ENCODE measurements at places on chromosomes 1 and 21. TPM values are rescaled to one million over a fixed set of nuclear protein-coding genes. Genes with fewer than 3 reads are reported as not detected.

GRCh38 chr1:211638689-211639101, 36.7 kb downstream of the NEK2 start:
- DNase-seq, result no peak

CDKN2C gene
- polyA plus RNA-seq, result 24.2 TPM

DAB1 gene
- polyA plus RNA-seq, result 0.23 TPM

GRCh38 chr1:94973309-94973922, 46.5 kb upstream of the CNN3 start:
- DNase-seq, result no peak

NBPF6 gene
- polyA plus RNA-seq, result 0.07 TPM

DNA sequence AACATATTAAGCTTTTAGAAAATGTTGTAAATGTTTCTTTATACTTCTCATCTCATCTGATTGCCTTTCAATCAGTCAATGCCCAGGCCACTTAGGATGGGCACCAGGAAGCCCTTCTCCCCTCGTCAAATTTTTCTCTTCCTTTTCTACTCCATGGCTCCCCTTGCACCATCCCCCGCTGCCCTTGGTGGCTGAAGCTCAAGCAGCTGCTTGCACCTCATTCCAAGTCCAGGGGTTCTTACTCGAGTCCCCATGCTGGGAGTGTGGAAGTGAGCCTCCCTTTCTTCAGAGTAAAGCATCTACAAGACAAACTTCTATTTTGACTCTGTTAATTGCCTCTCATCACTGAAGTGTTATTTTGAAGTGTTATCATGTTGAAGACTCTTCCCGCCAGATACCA, 39.7 kb upstream of the KRTAP11-1 start:
- DNase-seq, result no peak

NPR1 gene
- 10.1 TPM for polyA plus RNA-seq

DNA sequence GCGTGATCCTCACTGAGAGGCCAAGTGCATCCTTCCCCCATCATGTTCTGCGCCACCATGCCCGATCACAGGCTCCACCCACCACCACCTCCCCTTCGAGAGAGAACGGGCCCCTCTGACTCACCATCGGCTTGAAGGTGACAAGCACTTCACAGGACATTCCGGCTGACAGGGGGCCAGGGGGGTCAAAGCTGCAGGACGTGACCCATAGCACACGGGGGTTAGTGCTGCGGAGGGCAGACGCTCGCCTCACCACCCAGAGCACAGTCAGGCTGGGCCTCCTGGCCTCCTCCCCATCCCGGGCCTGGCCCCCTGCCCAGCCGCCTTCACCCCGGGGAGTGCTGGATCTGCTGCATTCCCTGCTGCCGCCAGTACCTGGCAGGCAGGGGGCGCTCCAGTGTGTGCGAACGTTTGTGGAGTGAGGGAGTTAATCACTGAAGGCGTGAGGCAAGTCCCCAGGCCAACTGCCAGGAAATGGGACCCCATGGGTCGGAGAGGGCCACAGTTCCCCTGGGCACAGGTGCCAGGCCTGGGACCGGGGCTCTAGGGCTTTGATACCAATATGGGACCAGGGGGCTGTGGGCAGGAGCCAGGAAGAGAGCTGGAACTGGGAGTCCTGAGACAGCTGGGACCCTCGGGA, 40.9 kb upstream of the TMEM52 start:
- DNase-seq, result peak; percentile 33

GRCh38 chr1:154222518-154222917, 1.8 kb downstream of the UBAP2L start:
- DNase-seq, result no peak

GRCh38 chr1:45299981-45300668, 26.6 kb upstream of the HPDL start:
- DNase-seq, result peak; percentile 42

GRCh38 chr1:199135901-199136300, 497.1 kb downstream of the PTPRC start:
- no peak for DNase-seq

DNA sequence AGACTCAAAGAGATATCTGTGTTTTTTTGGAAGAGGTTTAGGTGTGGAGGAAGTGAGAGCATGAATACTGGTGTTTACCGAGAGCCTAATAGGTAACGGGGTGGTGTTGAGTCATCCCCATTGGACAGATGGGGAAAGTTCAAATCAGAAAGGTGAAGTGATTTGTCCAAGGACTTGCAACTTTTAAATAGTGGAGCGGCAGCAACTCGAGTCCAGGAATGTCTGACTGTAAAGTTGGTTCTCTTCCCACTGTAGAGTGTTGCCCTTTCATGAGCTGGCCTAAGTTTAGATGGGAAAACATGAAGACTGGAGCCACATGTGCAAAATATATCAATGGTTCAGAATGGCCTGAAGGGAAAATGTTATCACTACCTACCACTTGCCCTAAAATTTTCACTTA, 125.7 kb downstream of the LYPLAL1 start:
- no peak for DNase-seq

DNA sequence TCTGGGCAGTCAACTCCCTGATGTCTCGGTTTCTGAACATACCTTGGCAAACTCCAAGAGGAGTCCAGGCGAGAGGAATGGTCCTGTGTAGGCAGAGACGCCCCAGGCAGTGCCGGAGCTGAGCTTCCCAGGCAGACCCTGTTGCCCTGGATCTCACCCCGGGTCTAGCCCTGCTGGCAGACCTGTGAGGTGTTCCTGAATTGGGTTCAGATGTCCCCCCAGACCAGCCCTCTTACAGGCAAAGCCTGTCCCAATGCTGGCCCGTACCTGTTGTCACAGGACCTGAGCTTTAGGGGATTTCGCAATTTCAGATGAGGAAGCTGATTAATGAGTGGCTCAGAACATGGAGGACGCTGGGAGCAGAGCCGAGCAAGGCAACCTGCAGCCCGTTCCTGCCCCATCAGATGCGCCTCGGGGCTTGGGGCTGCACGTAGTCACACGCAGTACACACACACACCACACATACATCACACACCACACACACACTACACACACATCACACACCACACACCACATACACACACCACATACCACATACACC, 38.5 kb upstream of the PDE9A start:
- no peak for DNase-seq

DNA sequence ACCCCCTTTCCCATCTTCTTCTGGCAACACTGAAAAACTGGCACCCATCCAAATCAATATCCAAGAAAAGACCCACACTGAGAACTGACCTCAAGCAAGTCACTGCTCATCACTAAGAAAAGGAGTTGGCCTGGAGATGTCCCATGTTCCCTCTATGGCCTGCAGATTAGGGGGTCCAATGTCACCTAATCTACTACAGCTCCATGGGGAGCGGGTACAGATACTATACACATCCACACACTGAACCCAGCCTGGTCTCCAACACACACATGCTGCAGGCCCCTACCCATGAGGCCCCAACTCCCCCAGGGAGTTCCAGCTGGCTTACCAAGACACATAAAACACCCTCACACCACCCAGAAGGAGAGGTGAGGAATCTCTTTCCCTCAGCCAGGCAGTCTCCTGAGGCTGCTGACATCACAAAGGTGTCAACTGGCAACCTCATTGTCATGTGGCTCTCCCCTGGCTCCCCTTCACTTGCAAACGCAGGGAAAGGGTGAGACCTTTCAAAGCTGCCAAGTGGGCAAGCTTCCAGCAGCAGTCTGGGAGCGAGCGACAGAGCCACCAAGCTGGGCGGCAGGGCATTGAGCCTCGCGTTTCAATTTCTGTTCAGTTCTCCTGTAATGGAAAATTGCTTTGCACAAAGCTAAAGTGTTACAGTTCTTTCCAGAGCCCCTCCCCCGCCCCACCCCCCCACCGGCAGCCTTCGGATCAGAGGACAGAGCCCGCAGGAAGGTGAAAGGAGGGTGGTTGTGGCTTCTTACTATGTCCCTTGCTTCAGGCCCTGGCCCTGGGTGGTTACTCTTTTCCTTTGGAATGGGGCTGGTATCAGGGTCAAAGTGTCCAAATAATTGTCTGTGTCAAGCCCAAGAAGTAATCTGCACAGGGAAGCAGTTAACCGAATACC, at the start of gene LRRC52:
Gene LRRC52 (plus strand): TSS at position 469 of the 907 bp plus-strand sequence. CDS start 297 bp downstream, at position 766.
- no peak for DNase-seq

GRCh38 chr1:26237230-26237966, 3.4 kb downstream of the CEP85 start:
- DNase-seq, result no peak

DNA sequence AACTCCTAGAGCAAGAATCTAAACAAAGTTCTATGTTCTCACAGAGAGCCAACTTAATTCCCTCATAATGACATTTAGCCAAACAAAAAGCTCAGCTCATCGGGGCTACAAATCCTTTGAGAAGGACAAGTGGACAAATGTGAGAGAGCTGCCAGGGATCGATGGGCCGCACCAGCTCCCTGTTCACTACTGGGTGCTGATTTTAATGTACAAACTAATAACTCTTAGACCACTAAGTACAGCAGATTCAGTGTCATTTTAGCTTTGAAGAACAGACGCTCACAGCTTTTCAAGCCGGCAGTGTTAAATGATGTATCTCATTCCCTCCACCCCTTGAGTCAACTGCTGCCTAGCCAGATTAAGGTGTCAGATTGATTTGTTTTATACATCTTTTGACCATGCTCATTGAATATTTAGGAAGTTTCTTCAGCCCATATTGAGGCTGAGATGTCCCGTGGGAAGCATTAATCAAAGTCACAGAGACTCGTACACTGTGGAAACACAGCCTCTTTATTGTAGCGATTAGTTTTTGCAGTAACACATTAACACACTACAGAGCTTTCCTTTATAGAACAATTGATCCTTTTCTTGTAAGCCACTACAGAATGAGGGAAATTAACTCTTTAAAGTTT, 21.1 kb downstream of the PROX1 start:
- no peak for DNase-seq

DNA sequence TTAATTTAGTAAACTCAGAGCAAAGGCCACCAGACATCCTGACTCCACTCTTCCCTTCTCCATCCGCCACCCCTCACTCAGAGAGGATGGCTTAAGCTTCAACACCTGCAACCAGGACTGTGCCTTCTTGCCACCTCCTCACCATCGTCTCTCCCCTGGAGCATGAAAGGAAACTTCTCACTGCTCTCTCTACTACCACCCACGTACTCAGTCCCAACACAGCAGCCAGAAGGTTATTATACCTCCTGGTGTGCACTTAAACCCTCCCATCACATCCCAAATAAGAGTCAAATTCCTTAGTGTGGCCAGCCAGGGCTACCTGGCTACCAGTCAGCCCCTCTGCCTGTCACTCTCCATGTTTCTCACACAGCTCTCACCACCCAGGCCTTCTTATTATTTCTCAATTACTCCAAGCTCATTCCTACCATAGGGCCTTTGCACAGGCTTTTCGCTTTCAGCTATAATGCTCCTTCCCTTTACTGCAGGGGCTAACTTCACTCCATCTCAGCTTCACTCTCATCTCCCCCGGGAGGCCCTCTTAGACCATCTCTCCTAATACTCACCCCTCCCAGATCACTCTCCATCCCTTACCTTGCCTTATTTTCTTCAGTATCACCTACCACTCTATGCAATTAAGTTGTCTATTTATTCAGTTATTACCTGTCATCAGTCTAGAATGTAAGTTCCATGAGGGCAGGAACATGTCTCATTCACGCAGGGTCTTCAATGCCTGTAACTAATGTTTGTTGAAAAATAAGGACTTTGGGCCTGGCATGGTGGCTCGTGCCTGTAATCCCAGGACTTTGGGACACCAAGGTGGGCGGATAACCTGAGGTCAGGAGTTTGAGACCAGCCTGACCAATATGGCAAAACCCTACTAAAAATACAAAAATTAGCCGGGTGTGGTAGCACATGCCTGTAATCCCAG, 137.5 kb downstream of the TOMM20 start:
- no peak for DNase-seq

DNA sequence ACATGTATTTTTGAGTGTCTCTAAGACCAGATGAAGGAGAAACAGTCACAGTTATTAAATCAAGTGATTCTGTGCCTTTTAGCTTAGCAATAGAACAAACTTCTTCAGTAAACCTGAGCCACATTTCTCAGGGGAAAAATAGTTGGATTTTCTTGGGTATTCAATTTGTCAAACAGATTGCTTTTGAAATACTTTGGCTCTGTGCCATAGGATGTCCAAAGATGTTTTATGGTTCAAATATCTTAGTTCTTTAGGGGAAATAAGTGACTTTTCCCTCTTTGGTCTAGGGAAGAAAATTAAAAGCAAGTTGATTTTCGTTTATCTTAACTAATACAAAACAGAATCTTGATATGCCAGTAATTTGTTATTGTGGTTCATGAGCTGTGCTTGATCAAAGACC, 125.9 kb downstream of the ATP5PO start:
- DNase-seq, result no peak

DNA sequence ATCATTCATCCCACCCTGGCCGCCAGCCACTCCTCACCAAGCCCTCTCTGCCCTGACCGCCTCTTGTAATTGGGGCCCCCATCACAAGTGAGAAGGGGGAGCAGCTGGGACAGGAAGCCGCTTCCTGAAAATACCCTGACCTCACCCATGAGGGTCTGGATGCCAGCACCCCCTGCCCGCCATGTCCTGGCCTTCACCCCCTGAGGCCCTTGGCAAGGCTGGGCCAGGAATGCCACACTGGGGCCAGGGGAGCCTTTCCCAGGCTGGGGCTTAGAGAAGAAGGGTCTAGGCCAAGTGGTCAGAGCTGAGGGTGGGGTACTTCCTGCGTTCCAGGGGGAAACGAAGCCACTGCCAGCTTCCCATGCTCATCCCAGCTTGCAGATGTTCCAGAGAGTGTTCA, 60.5 kb downstream of the TAS1R2 start:
- no peak for DNase-seq

- DNase-seq, result no peak
Measured at GRCh38 chr1:79193211-79194079, 186.9 kb upstream of the ADGRL4 start.

MROH9 gene
- polyA plus RNA-seq, result 0.05 TPM
